8988T (cell line): ENCODE measurements at places on chromosomes 1 and 21.

- DNase-seq, result no peak
Observed at GRCh38 chr1:157551694-157552693, at the start of gene FCRL5. TSS of gene FCRL5 (minus strand) at chr1:157552515. CDS start at chr1:157552362, 153 bp downstream.

GRCh38 chr1:56586502-56586901 is 7.1 kb upstream of the PLPP3 start:
- DNase-seq, result no peak

DNA sequence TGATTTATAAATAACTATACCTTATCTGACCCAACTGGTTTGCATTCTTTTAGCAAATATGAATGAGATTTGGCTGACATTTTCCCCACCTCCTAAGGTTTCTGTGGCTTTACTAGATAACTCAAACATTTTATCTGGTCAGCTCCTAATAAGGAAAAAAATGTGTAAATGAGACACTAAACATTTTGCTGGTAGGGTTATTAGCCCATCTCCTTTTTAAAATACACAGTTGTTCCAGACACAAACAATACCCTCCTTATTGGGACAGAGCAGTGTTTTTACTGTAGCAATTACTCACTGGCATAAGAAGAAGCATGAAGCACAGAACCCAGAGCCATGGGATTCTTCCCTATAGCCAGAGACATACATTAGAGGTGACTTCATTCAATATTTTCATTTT is 53.8 kb upstream of the NUF2 start:
- no peak for DNase-seq

GRCh38 chr1:92030656-92031107 is 897 bp downstream of the EPHX4 start:
- no peak for DNase-seq

DNA sequence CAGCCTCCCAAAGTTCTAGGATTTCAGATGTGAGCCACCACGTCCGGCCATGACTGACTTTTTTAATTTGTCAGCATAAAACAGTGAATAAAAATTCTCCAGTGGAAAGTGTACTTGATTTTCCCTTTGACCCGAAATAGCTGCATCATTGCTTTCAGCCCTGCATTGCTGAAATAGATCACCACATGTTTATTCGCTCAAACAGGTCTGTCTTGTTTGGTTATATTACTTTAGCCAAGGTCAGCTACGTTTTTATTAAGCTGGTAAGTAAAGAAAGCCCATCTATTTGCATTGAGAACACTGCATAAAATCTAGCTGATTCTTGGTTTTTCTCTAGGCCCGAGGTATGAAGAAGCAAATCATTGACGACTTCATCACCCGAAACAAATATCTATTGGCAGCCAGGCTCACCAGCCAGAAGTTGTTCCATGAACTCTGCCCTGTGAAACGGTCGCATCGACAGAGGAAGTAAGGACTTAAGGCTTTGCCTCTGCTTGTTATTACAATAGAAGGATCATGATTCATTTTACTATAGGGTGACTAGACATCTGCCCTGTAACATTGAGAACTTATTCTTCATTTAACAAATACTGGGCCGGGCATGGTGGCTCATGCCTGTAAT is 25.6 kb downstream of the AGMAT start:
- DNase-seq, result no peak

- no peak for DNase-seq
Observed at GRCh38 chr1:40575336-40575735, 43.9 kb downstream of the ZNF684 start.

GRCh38 chr1:58406301-58407071 is 140.0 kb downstream of the OMA1 start:
- DNase-seq, result no peak

- DNase-seq, result no peak
Observed at GRCh38 chr1:17031436-17031835, 19.7 kb upstream of the ATP13A2 start.

DNA sequence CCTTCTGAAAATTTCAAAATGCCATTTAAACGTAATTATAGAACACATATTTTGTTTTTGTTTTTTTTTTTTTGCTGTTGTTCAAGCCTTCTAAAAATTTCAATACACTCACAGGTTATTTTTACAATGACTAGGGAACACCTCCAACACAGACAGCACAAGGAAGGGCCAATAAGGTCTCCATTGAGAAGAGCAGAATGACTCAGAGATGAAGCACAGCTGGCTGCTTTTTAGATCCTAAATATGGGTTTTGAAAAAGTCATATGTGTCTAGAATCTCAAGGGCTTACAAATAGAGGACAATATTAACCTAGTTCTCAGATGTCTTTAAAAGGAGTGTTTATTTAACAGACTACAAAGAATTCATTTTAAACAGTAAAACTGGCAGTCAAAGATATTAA is 104.6 kb downstream of the NEGR1 start:
- no peak for DNase-seq

DNA sequence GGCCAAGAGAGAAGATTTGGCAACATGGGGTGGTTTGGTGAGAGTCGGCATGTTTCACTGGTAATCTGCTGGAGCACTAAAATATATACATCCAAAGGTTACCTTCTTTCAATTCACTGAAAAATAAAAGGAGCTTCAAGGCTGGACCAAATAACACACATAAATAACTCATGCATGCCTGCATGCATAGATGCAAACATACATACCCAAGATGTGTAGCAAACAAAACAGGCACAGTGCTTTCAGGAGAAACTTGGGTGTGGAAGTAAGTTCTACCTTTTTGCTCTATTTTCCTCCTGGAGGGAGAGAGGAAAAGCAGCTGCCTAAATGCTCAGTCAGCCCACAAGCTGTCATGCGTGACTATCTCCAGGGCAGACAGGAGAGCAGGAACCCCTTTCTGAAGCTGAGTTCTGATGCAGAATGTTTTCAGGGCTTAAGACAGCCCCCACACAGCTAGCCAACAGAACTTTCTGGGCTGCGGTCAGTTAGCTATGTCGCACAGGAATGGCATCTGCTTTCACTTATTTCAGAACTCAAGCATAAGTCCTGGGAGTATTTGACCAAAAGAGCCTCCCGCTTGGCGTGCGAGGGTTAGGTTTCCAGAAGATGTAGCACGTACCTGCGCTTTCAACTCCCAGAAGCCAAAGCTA is 166.2 kb downstream of the TOMM20 start:
- no peak for DNase-seq

DNA sequence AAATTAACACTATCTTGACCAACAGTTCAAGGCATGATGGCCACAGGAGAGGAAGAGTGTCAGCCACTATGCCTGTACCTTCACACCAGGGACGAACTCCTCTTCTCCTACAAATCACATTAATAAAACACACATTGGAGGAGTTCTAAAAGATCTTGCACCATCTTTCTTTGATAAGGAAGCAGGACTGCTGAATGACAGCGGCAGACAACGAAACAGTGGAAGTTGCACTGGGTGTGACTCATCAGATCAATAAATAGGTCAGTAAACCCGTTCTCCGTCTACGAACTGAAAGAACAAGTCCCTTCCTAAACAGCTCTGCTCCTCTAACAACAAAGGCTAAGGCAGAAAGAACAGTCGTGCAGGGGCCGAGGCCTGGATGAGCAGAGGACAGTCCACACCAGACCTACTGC is 23.1 kb downstream of the UBE2G2 start:
- no peak for DNase-seq

GRCh38 chr1:2201062-2201461 is 6.5 kb upstream of the FAAP20 start:
- DNase-seq, result no peak

- no peak for DNase-seq
Observed at GRCh38 chr1:206512851-206513180, 5.5 kb downstream of the RASSF5 start.

GRCh38 chr1:9382643-9383491 is 90.2 kb downstream of the SPSB1 start:
- DNase-seq, result no peak

DNA sequence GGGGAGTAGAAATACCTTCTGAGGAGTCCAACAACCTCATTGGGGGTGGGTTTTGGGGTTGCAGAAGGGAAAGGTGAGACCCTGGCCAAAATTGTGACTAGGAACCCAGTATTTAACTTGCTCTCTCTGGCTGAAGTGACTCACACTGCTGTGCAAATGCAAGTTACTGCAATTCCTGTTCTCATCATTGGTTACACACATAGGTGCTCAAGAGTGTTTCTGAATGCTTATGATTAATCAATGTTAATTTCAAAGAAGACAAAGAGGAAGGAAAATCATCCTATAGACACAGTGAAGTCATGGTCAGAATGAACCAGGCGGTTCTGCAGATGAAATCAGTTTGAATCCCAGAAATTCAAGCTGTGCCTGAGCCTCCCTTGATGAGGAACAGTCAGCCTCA is 3.1 kb downstream of the ASCL5 start:
- DNase-seq, result no peak

GRCh38 chr1:27956761-27957160 is 3.0 kb upstream of the XKR8 start:
- no peak for DNase-seq

- DNase-seq, result no peak
Observed at GRCh38 chr1:206803221-206803730, 31.0 kb upstream of the IL10 start.

DNA sequence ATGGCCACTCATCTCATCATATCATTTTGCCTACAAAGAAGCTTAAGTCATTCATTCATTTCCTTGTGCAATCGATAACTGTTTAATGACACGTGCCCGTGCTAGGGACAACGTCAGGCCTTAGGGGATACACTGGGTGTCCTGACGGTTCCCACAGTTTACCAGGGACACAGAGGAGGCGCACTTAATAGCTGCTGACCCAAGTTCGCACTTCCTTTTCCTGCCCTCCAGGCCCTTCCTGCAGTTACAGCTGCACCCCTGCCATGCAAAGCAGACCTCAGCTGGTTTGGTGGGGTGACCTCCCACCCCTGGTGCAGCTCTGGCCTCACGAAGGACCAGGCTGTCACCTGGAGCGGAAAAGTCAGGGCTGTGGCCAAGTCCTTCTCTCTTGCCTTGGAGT is 4.2 kb downstream of the SPATA21 start:
- DNase-seq, result no peak

- DNase-seq, result peak; percentile 26
Observed at GRCh38 chr1:15304708-15305467, 57.9 kb downstream of the FHAD1 start.

- DNase-seq, result no peak
Observed at GRCh38 chr1:83929184-83929583, 69.7 kb downstream of the TTLL7 start.

- DNase-seq, result no peak
Observed at GRCh38 chr1:96538883-96539282, 182.7 kb upstream of the PTBP2 start.

DNA sequence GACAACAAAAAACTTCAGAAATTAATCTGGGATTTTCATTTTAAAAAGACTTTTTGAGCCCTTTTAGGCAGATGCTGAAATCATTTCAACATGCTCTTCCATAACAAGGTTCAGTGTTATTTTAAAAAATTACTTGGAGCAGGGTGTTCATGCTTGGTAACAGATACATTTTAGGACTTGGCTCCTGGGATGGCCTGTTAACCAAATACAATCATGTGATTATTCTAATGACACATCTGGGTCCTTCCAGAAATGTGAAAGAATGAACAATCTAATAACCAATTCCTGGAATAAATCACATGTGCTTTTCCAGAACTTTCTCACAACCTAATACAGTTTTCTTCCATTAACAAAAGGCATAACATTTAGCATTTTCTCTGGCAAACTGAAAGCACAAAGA is 379.8 kb upstream of the RUNX1 start:
- no peak for DNase-seq

DNA sequence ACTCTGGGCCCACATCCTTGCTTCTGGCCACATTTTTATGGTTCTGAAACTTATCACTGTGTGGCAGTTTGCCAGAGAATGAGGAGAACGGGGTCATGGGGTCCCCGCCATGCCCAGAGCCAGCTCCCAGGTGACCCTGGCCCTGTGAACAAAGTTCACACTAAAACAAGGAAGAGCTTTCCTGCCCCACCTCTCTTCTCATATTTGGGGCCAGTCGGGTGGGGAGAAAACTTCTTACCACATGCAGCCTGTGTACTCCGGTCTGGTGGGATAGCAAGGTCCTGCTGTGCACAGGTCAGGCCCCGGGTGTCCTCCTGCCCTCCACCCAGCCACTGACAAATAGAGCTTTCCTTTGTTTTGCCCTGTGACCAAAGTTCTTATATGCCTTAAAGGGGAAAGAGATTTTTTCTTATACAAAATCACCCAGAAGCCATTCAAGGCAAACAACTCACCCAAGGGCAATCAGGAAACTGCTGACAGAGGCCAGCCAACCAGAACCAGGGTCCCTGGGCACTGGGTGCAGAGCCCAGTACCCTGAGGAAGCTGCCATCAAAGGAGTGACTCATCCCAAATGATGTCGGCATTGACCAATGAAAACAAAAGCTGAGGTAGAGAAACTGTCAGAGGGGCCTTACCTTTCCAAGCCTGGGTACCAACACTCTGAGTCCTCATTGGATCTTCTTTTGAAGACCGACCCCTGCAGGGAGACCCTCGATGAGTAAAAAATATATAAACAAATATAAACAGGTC is 53.6 kb downstream of the OLIG1 start:
- no peak for DNase-seq

- no peak for DNase-seq
Observed at GRCh38 chr1:246198115-246198816, 308.8 kb downstream of the SMYD3 start.

DNA sequence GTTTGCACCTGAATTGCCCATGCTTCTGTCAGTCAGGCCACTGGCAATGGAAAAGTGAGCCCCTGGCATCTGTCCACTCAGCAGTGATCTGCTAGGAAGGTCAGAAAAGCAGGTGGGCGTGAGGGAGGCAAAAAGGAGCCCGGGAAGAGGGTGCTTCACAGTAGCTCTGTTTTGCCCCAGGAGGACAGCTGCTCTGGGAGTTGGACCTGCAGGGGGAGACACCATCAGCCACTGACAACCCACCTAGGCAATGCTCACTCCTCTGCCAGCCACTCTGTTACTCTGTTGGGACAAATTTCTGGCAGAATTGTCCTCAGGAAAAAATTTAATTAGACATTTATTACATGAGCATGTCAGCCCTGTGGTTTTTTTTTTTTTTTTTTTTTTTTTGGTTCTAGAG is 146.4 kb downstream of the LRIG2 start:
- DNase-seq, result peak; percentile 20

- no peak for DNase-seq
Observed at GRCh38 chr1:46556822-46557221, 5.4 kb upstream of the KNCN start.

- no peak for DNase-seq
Observed at GRCh38 chr1:198772626-198773025, 133.8 kb downstream of the PTPRC start.

DNA sequence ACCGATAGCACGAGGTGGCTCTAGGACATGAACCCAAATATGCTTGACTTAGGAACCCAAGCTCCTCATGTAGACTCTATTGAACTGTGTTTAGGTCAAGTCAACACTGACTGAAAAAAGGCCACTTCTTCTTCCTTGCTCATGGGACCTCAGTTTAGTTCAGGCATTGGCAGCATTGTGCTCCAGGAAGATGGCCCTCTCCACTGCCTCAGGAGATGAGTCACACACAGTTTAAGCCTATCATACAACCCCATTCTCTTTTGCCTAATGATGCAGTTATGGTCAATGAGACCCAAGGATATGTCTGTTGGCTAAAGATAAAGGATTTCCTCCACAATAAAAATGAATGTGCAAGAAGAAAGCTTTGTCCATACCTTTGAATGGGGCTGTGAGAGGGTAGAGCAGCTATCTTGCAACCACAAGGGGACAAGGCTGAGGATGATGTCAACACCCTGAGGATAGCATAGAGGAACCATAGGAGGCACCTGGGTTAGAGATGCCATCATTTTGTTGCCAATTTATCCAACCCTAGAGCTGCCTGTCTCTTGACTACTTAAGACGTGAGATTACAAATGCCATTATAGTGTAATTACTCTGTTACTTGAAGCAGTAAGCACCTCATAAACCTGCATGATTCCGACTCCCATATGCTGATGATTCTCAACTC is 3.0 kb upstream of the TRIM63 start:
- DNase-seq, result no peak
